Stimulated activated CD8-positive, alpha-beta memory T cell treated with anti-CD3 and anti-CD28 coated beads, Interleukin-7, amount 100 ng/mL, for 1 hour (primary cell): ENCODE measurements at places on chromosomes 3 and 15.

GRCh38 chr3:60770532-60770931, 480.7 kb downstream of the FHIT start:
- no peak for DNase-seq

DNA sequence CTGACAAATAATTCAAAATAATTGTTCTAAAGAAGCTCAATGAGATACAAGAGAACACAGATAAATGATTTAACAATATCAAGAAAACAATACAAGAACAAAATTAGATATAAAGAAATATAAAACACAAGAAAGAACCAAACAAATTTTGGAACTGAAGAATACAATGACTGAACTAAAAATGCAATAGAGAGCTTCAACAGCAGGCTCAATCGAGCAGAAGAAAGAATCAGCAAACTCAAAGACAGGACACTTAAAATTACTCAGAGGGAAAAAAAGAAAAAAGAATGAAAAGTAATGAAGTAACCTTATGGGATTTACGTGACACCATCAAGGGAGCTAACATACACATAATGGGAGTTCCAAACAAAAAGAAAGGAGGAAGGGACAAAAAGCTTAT, 32.1 kb downstream of the CCDC54 start:
- DNase-seq, result no peak

DNA sequence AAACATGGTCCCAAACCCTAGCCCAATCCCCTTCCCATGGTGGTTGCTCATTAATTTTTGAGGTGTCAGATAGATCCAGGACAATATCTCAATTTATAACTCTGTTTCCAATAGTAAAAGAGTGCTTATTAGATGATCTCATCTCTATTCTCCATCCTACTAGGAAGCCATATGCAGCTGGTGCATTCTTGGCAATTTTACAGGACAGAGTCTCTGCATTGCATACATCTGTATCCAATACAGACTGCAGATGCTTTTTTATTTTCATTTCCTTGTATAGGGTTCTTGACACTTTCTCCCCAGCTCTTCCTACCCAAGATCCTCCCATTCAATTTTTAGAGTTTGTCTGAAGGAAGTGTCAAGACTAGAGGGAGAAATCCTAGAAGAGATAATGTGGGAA, 194.8 kb upstream of the DPH6 start:
- DNase-seq, result no peak

- no peak for DNase-seq
Observed at GRCh38 chr3:8518138-8518537, 16.5 kb downstream of the LMCD1 start.
